RCC 7860 (cell line): ENCODE measurements at places on chromosomes 12 and 14.

- DNase-seq: no peak
These were observed 7.5 kb downstream of the FOXG1 start for GRCh38 chr14:28773861-28774691.

DNA sequence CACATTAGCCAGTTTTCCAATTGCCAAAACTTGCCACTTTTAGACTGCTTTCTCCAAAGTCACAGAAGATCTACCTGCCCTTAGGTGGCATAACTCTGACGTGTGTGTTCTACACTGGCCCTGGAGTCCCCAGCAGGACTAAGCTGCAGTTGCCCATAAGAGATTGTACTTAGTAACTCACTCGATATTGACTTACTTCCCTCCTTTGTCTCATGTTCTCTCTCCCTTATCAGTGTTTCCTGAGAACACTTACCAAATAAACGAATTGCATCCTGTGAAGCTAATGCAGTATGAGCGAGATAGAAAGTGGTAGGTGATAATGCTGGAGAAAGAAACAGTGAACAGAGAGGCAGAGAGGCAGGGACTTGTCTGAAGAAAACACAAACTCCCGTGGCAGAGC is 117.2 kb downstream of the NUAK1 start:
- no peak for DNase-seq

DNA sequence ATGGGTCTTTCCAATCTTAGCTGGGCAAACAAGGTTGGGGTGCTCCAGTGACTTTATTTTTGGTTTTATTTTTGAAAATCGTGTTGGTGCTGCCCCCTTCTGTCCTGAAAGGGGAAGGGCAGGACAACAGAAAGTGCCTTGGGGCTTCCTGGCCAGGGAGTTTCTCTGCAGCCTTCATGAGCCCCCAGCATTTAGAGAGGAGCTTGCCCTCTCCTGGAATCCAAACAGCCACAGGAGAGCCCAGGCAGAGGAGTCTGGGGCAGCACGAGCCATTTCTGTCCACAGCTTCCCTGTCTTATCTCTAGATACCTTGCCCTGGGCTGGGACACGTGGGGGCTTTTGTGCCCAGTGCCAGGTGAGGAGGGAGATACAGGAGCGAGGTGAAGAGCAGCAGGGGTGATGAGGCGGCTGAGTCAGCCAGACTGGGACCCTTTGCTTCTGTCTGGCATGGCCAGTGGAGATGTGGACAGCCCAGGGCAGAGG is 4.4 kb upstream of the C1RL start:
- peak; percentile 7 for DNase-seq

DNA sequence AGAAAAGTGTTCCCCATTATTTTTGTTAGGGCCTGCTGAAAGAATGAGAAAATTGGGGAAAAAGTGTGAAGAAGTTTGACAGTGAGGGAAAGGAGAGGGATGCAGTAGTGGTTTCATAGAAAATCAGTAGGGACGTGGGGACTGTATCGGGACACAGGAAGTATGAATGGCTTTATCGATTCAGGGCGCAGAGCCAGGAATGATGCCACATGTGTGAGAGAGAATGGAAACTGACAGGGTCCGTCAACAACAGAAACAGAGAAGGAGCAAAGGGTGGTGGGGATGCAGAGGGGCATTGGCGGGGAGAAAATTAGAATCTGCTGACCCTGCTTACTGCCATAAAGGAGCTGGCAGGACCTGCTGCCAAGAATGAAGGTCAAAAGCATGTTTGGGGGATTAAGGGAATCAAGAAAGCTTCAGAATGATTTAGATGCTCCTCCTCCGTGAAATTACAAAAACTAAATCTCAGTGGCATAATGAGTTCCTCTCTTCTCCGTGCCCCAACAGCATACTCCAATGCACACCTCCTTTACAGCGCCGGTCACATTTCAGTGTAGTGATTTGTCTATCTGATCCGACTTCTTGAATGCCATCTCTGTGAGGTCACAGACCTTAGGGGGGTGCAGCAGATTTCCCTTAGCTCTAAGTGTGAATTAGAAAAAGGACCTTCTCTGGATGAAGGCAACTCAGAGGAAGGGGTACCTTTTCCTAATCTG is 92.6 kb downstream of the EMP1 start:
- no peak for DNase-seq

DNA sequence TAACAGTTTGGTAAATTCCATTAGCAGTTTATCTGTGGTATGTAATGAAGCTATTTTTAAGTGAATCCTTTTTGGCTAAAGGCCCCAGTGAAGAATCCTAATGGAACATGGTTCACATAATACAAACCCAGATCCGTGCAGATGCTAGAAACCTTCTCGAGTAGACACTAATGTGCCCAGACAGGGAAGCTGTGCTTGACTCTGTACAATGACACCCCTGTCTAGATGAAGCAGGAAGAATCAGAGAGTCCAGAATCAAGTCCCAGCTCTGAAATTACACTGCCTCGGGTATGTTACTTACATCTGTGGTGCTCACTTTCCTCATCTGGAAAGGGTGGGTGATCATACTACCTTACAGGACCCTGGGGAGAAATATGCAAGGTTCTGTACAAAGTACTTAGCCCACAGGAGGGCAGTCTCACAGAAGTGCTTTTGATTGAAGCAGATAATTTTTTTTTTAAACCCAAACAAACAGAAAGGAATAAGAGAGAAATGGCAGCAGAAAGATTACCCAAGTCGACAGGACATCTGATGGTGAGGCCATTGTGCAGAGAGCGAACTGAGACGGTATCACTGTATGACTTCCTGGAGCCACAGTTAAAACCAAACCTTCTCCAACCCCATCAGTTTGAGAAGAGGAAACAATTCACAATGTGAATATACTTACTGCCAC is 8.5 kb downstream of the CRACR2A start:
- DNase-seq: no peak

DNA sequence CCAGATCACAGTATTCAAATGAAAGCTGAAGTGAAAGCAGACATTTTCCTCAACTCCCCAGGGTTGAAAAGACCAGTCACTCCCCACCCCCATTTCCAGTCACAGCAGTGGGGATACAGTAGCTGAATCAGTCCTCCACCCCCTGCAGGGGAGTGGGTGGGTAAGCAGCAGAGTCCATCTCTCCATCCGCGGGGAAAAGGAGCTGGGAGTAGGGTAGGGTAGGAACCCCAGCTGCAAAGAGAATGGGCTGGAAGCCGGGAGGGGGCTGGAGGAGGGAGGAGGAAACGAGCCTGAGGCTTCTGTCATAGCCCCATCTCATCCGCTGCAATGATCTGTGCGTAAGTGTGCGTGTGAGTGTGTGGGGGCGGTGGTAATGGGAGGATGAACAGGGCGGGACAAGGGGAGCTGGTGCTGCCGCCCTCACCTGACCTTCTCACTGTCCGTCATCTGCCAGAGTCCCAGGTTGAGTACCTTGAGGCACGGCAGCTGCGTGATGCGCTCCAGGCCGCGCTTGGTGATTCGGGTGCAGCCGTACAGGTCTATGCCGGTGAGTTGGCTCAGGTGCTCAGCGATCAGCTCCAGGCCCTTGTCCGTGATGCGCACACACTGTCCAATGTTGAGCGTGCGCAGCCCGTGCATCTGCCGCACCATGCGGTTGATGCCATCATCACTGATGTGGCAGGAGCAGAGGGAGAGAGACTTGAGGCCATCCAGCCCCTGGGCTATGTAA is 1.8 kb downstream of the FBXL14 start:
- DNase-seq: peak; percentile 8
